ENCODE measurements at places on chromosomes 13 and 19.
A peak's percentile ranks its signal among the peaks of the same experiment; 100 is the strongest.

- DNase-seq, result no peak
Measured at GRCh38 chr19:44792281-44792680, 14.6 kb downstream of the CBLC start.

DNA sequence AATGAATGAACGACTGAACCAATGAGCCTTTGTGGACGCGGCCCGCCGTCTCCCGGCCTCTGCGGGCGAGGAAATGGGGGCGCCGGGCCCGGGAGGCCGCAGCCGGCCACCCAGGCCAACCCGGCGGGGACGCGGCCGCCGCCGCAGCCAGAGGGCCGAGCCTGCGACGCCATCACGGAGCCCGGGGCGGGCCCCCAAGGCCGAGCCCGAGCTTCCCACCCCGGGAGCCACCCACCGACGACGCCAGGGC, 216 bp downstream of the SUGP2 start:
- no peak for DNase-seq

- no peak for DNase-seq
Measured at GRCh38 chr13:89372193-89372592, 1701.0 kb downstream of the SLITRK5 start.

- DNase-seq, result no peak
Measured at GRCh38 chr13:74206061-74206561, 71.9 kb upstream of the KLF12 start.

- DNase-seq, result no peak
Measured at GRCh38 chr19:14410091-14411051, 8.8 kb downstream of the DDX39A start.

- DNase-seq, result no peak
Measured at GRCh38 chr13:30859326-30859725, 46.7 kb upstream of the MEDAG start.

- DNase-seq, result no peak
Measured at GRCh38 chr13:88958821-88959220, 1287.7 kb downstream of the SLITRK5 start.

DNA sequence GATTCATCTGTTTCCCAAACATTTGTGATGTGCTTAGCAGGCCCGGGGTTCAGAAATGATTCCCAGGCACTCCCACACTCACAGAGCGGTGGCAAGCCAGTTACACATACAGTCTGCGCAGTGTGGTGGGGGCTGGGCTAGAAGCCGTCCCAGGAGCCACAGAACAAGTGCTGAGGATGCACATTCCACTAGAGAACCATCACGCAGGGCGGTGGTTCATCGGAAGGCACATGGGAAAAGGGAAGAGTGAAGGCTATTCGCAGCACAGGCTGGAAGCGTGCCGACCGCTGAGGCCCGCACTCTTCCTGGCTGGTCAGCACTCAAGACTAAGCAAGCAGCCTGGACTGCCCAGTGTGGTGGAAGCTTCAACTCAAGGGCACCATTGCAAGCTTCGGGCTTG, 126.3 kb upstream of the SLC7A1 start:
- no peak for DNase-seq

- DNase-seq, result no peak
Measured at GRCh38 chr13:33793726-33794125, 24.2 kb upstream of the RFC3 start.

DNA sequence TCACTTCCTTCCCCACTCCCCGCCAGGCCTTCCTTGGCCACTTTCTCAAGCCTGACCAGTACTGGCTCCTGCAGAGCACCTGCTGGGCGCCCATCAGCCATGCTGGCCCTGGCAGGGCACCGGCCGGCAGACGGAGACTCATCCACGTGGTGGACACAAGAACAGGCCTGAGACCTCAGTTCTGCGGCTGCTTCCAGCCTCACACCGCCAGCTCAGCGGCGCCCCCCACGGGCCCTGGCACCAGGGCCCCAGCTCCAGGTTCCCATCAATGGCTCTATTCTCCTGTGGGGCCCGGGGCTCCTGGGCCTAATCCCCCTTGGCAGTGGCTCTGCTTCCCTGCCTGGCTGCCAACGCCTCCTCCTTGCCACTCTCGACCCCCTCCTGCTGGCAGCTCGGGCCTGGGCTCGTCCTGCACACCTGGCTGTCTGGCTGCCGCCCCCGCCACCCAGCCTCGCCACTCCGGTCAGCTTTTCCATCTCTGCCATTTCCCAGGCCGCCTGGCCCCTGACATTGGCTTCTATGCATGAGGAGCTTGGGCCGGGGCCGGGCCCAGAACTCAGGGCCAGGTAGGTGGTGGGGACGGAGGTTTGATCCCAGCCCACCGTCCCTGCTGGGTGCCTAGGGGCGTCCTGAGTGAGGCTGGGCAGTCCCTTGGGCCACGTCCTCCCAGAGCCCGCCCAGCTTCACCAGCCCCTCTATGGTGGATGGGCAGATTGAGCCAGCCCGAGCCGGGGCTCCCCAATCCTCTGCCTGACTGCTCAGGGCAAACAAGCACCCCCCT, 6.2 kb downstream of the NDUFA11 start:
- DNase-seq, result no peak

GRCh38 chr19:13964776-13965175, 12.5 kb downstream of the DCAF15 start:
- DNase-seq, result no peak

GRCh38 chr13:114285166-114285808, 3.9 kb downstream of the UPF3A start:
- DNase-seq, result no peak

DNA sequence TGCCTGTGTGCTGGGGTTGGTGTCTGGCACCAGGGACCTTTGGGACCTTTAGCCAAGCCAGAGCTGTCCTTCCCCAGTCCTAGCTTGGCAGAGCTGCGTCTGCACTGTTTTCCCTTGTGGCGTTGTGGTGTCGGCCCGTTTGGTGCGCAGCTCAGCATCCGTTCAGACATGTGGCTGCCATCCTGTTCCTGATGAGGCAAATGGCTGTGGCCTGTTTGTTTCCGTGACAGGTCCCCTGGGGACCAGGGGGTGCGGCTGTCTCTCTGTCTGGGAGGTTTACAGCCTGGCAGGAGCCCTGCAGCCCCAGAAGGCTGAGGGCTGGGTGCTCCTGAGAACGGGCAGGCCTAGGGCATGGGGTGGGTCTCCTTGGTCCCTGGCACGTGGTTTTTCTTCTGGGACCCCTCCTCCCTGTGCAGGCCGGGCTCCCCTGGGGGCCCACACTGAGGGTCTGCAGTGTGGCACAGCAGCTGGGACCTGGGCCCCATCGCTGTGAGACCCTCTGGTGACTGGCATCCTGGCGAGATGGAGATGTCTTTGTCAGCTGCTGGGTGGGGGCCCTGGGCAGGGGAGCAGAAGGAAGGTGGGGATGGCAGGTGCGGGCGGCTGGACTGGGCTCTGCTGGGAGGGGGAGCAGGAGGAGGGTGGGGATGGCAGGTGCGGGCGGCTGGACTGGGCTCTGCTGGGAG, 4.0 kb downstream of the SPPL2B start:
- peak; percentile 88 for DNase-seq

DNA sequence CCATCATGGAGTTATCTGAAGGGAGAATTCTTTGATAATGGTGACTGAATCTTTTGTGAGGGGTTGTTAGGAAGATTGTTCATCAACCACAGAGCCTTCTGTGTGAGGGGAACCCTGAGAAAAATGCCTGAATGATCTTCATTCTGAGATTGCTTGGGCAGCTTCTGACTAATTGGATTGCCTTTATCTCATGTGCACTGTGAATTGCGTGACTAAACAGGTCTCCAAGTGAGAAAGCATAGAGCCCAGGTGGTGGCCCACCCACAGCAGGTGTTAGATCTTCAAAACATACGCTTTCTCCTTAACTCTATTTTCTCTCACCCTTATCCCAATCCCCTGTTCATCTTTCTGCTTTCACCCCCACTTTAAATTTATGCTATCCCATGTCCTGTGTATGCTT, 58.3 kb downstream of the DOCK9 start:
- no peak for DNase-seq

DNA sequence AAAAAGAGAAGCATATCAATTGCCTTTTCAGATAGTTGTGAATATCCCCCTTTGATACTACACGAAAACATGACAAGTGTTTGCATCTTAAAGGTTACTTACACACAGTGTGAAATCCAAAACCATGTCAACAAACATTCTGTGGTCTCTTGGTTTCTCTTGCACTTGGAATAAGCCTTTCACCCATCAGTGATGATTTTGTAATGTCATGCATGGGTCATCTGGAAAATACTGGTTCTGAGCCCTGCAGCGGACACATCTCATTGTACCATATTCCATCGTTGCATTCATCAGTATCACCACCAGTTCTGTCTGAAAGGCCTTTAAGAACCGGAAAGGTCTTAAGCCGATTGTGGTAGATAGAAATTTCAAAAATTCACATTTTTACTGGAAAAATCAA, 65.4 kb upstream of the SOX1 start:
- DNase-seq, result no peak

DNA sequence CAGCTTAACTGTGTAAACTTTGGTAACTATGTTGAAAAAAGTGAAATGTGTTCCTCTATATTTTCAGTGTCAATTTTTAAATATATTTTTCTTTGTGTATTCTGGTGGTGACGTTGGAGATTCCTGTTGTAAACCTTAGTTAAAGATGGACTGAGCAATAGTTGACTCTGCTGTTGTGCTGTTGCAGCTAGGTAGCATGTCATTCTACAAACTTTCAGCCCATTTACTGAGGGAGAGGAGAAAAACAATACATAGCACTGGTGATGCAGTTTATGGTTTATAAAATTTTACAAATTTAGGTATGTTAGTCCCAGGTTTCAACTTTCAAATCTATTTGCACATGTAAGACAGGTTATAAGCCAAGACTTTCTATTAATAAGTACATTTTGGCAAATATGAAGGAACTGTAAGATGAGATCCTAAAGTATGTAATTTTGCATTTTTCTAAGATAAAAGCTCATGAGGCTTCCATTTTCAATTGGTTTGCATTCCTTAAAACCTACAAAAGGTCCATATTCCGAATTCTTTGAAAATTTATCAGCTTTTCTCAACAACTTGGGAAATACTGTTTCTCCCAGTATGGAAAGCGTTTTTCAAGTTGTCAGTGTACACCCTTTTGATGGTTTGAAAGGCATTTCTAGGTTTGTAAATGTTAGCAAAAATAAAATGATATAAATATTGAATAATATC, 1.5 kb downstream of the NDFIP2 start:
- DNase-seq, result no peak

DNA sequence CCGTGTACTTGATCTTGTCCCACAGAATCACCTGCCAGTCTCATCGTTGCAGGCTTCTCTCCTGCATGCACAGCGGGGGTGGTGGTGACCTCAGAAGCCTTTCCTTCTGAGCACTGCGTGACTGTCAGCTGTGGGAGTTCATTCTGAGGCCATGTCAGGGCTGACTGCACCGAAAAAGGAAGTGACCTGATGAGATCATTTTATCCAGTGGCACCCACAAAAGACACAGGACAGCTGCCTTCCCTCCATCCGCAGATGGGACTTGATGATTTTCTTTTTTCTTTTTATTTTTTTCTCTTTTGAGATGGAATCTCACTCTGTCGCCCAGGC, 89.7 kb downstream of the RAB20 start:
- no peak for DNase-seq

DNA sequence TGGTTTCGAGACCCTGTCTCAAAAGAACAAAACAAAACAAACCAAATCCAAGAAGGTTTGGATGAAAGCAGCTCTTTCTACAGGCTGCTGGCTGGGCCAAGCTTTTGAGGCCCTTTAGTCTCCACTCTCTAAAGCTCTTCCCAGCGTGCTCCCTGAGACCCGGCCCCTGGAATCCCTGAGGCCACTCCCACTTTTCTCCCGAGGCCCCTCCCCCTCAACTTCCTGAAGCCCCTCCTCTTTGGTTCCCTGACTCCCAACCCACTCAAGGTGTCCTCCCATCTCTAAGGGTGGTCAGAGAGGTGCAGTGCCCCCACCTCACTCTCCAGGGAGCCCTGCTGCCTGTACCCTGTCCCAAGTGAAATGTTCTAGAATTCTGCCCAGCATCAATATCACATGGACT, 10.6 kb downstream of the ERICH6B start:
- DNase-seq, result no peak
